Cortex of kidney (tissue), 1 donor: ENCODE measurements at places on chromosomes 1 and 21.

- DNase-seq, result no peak
Observed at GRCh38 chr21:31795992-31796391, 64.1 kb upstream of the SCAF4 start.

DNA sequence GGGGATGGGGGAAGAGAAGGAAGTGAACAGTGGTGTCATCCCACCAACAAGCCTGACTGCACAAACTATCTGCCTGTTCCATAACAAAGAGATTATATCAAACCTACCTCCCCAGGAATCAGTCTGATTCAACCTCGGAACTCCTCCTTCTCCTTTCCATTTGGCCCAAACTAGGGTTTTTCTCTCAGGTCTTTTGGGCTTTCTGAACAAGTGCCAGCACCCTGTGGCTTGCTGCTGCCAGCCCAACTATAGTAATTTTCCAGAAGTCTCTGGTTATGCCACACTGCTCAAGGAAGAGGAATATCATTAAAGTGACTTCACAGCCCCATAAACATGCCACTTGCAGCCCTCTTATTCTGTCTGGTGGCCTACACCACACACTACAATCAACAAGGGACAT, 70.5 kb downstream of the RGS7 start:
- no peak for DNase-seq

- no peak for DNase-seq
Observed at GRCh38 chr1:13723810-13724209, 23.8 kb downstream of the PRDM2 start.

- no peak for DNase-seq
Observed at GRCh38 chr1:182600036-182600713, 4.0 kb downstream of the RGS16 start.

DNA sequence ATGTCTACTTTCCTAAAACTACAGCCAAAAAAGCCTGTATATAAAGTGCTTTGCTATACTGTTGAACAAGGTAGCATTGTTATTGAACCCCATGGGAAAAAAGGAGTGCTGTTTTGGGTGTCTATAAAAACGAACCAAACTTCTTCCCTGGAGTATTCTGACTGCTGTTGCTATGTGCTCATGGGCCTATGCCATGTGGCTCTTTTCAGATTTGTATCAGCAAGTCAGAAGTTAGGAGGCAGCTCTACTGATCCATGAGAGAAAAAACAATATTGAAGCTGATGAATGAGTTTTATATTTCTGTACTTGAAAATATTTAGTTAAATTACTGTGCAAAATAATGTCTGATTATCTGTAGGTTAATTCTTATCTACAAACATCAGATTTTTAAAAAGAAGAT, 66.5 kb downstream of the ADGRL2 start:
- no peak for DNase-seq

- DNase-seq, result no peak
Observed at GRCh38 chr1:46723901-46724300, 5.0 kb upstream of the EFCAB14 start.

GRCh38 chr1:26913754-26914619, at the start of gene NR0B2:
TSS of gene NR0B2 (minus strand) at chr1:26913975. CDS start at chr1:26913940, 35 bp downstream.
- DNase-seq, result no peak

DNA sequence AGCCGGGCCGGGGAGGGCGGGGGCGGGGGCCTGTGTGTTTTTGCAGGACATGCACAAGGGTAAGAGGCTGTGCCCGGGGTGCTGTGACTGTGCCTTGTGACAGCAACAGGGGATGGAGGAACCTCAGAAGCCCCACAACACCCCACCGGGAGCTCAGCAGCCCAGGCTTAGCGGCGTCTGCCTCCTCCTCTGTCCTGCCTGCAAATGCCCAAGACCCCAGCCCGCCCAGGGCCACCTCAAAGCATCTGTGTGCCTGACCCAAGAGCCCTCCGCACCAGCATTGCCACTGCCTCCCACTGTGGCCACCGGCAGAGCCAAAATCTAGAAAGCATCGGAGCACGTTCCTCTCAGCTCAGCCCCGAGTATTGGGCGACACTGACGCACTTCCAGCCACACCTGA, 2.7 kb upstream of the ACTRT2 start:
- no peak for DNase-seq

- DNase-seq, result no peak
Observed at GRCh38 chr1:246165826-246166709, 341.0 kb downstream of the SMYD3 start.

- no peak for DNase-seq
Observed at GRCh38 chr1:156669794-156670193, 7.4 kb downstream of the NES start.

- DNase-seq, result no peak
Observed at GRCh38 chr1:1140673-1141072, 24.8 kb upstream of the C1orf159 start.

DNA sequence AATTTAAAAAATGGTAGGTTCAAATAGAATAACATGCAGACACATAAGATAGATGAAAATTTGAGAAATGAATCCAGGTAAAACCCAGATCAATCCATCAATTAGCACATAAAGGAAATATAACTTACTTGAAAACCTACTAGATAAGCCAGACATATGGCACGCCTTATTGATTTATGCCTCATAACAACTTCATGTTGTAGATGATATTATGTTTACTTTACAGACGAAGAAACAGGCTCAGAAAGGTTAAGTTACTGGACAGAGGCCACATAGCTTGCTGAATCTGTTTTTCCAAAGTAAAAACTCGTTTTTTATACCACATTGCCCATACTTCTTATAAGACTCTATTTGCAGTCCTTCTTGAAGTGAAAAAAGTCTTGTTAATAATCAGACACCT, 22.1 kb upstream of the NCF2 start:
- DNase-seq, result no peak

GRCh38 chr1:229664133-229664689, 38.2 kb downstream of the URB2 start:
- DNase-seq, result no peak

- no peak for DNase-seq
Observed at GRCh38 chr1:178530037-178530402, 17.1 kb downstream of the TEX35 start.

DNA sequence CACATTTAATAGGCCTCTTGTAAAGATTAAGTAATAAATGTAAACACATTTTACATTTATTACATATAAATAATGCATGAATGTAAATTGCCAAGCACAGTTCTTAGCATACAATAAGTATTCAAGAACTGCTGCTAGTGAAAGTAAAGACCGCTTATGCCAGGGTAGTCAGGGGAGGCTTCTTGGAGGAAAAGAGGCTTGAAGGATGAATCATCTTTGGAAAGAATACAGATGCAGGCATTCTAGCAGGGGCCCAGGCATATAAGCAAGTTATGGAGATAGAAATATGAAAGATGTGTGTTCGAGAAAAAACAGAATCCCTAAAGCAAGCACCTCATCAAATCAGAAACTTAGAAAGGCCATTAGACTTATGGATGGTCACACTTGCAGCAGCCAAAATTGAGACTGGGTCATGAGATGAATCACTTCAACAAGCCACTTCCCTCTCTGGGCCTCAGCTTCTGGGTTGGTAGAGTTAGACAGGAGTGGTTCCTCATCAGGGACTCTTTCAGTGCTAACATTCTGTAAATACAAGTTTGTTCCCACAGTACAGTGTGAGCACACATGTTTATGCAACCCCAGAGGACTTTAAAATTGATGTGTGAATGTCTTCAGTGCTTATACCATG, 79.8 kb upstream of the ROR1 start:
- DNase-seq, result no peak

DNA sequence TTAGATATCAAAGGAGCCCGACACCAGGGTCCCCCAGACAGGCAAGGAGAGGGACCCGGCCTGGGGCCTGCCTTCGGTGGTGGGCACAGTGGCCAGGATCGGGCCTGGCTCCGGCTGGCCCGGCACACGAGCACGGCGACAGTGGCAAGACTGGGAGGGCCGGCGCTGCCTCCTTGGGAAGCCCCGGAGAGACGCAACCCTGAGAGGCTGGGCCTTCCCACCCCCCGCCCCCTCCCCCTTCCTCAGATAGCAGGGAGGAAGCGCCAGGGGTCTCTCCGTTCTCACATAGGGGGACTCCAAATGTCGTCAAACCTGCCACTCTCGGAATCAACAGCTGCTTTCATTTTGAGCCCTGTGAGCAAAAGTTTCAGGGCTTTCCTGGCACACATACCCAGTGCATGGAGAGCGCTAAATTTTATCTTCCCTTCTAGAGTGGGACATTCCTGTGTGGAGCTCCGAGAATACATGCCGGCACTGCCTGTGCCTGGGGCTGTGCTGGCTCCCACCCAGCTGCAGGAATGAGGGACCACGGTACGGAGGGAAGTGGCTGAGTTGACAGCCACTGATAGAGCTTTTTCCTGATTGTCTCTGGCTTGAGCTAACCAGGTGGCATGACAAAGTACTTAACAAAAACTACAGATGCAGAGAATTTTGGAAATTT, 62.4 kb downstream of the CD247 start:
- DNase-seq, result no peak

DNA sequence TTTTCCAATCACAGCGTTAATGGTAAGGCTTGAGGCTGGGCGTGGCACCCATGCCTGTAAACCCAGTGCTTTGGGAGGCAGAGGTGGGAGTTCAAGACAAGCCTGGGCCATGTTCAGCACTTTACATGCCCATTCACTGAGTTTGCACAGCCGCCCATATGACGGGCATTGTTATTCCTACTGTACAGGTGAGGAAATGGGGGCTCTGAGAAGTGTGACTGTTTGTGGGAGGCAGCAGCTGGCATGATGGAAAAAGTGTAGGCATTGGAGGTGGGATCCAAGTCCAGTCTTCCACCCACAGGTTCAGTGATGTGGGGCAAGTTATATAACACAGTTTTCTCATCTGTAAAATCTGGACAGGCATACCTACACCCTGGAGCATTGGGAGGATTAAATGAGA, 445.9 kb downstream of the KIF26B start:
- no peak for DNase-seq
